ENCODE measurements at places on chromosomes 11 and 22. TPM values are rescaled to one million over a fixed set of nuclear protein-coding genes. Genes with fewer than 3 reads are reported as not detected.

Gene PRODH
- not detected for total RNA-seq

Gene HTATIP2
- total RNA-seq: 46.7 TPM

Gene TMPRSS13
- not detected for total RNA-seq

Gene ABCG4
- total RNA-seq: 0.06 TPM

All from LHCN-M2 (cell line).